ENCODE measurements at places on chromosomes 11 and 22.

DNA sequence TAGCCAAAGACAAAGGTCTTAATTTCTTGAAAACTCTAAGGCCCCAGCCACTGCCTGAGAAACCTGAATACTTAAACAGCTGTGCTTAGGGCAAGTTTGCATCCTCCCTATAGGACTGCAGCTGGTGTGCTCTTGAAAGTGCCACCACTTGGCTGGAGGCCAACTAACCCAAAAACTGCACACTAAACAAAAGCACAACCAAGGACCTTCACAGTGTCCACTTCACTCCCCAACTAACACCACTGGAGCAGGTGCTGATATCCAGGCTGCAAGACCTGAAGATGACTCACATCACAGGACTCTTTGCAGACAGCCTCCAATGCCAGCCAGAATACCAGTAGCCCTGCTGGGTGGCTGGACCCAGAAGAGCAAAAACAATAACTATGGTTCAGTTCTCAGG is 357.7 kb upstream of the ARHGAP42 start:
- no peak for DNase-seq

DNA sequence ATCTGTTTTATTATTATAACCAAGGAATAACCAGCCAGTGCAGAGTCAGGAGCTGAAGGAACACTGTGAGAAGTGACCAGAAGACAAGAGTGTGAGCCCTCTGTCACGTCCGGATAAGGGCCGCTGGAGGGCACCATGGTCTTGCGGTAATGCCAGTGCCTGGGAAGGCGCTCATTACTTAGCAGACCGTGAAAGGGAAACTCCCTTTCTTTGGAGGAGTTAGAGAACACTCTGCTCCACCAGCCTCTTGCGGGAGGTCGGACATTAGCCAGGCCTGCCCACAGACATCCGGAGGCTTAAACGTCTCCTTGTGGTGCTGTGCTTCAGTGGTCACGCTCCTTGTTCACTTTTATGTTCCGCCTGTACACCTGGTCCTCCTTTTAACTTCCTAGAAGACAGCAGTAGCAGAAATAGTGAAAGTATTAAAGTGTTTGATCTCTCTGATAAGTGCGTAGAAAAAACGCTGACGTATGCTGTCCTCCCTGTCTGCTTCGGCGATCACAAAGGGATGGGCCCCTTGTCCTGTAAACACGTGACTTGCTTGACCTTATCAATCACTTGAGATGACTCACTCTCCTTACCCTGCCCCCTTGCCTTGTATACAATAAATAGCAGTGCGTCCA is 120.6 kb upstream of the LMO1 start:
- no peak for DNase-seq

DNA sequence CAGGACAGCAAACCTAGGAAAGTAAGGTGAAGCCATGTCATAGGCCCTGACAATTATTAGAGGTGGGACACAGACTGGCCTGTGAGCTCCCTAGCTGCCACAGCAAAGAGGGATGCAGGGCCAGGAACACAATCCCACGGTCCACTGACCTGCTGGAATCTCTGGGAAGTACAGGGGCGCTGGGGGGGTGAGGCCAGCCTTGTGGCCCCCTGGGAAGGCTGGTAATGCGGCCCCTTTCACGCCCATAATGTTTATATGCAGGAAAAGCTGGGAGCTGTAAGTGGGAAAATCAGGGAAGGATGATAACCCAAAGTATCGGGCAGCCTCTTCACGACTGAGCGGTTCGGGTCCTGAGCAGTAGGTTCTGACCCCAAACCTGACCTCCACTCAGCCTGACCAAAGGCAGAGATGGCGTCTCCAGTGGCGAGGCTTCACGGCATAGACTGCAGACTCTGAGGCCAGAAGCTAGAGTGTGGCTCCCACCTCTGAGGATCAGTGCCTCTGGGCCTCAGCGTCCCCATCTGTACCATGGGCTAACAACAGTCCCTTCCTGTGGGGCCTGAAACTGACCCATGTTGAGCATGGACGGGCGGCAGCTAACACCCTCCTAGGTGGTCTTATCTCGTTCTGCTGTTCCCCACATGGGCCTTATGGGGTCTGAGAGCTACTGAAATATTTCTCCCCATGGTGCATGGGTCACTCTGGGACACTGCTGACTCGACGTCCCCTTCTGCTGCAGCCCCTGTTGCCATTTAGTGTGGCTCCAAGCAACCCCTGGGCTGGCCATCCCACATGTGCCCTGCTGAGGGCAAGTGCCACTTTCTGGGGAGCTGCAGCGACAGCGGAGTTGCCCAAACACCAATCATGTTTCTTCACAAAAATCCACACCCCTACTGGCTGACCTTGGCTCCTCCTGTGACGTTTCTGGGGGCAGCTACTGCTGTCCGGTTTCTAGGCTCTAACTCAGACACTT is 101.8 kb downstream of the PHF21B start:
- no peak for DNase-seq

- DNase-seq: no peak
Observed at GRCh38 chr22:29225422-29226090, 19.9 kb downstream of the EMID1 start.

GRCh38 chr22:41074061-41074460 is 18.3 kb upstream of the EP300 start:
- no peak for DNase-seq

GRCh38 chr22:30250661-30251267 is 4.2 kb upstream of the LIF start:
- DNase-seq: no peak

DNA sequence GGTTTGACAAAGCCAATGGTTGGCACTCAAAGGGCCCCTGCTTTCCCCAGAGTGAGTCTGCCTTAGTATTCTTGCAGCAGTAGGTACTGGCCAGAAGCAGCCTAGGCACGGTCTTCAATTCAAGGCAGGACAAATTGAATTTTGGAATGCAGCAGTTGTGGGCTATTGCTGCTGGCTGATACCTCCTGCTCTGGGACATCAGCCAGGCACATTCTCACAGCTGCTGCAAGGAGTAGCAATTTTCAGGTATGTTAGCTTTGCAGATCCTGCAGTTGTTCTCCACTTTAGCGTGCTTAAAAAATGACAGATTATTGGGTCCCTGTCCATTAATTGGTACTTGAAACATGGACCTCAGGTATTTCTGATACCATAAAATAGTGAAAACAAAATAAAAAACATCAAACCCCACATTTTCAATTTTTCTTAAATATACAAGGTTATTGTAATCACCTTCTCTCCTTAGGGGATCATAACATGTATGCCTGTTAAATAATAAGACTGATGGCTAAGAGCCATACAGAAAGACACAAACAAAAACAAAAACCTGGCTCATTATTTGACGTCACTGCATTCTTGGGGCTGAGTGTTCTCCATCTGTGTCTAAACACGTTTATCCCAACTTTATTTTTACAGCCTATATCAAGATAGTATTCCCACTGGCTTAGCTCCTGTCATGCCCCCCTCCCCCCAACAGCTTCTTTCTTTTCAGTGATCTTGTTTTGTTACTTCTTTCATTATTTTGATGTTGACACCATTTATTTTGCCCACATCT is 85.1 kb upstream of the CARD18 start:
- no peak for DNase-seq

Measured in mesothelial cell of epicardium (in vitro differentiated cells).